ENCODE measurements at places on chromosomes 4 and X.

- H3K4me3 ChIP-seq, result no peak overlapping the region
- no peaks in the 10 kb centered on the region for H3K4me1 ChIP-seq
- no peak for DNase-seq
- peaks cover 6% of the 10 kb centered on the region for H3K27me3 ChIP-seq
- H3K36me3 ChIP-seq, result no peaks in the 10 kb centered on the region
Observed at GRCh38 chrX:109600237-109600651, 24.7 kb downstream of the KCNE5 start.

DNA sequence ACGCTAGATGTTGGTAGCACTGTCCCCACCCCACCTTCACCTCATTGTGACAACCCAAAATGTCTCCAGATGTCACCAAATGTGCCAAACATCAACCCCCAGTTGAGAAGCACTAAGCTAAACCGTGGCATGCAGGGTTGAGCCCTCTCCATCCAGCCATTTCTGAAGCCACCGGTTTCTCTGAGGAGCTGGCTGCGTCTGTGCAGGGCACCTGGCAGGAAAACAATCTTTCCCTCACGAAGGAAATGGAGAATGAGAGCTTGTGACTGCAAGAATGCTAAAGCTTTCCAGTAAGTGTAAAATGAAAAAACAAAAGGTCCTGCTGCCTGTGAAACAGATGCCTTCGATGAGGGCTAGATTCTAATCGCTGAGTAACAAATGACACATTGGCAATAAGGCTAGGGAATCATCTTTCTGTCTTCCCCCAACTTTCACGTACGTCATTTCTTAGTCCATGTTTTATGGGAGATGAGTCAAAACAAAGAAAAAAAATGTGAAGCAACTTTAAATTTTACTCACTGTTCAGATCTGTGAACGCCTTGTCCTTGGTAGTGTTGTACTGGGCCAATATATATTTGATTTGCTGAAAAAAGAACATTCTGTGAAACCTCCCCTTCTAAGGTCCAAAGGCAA is 59.9 kb downstream of the PROM1 start:
- H3K4me3 ChIP-seq, result no peak overlapping the region
- no peaks in the 10 kb centered on the region for H3K27me3 ChIP-seq
- no peak overlapping the region for H3K27ac ChIP-seq
- no peaks in the 10 kb centered on the region for H3K36me3 ChIP-seq
- DNase-seq, result no peak

- no peak for DNase-seq
- no peaks in the 10 kb centered on the region for H3K36me3 ChIP-seq
- no peak overlapping the region for H3K27ac ChIP-seq
- H3K4me3 ChIP-seq, result no peak overlapping the region
- peaks cover 2% of the 10 kb centered on the region for H3K4me1 ChIP-seq
Observed at GRCh38 chr4:81490403-81491160, 18.9 kb upstream of the RASGEF1B start.

DNA sequence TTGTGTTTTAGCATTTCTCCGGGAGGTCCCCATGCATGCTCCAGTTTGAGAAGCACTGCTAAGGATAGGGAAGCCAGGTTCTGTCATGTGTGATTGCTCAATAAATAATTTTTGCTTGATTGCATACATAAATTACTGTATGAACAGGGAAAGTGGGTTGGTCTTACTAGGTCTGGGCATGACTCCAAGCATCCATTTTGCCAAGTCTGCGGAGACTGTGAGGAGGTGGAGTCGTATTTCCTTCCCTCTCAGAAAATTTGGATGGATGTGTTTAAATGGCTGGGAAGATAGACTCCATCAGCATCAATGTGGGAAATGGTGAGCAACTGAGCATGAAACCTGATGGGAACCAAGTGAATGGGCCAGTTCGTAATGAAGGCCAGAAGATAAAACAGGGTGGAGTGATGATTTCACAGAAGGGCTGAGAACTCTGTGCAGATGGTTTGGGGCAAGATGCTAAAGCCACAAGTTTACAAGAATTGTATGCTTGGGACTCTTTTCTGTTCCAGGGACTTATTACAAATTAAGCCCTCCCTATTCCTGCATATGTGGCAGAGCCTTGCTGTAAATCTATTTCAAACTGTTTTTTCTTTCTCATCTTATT is 84.1 kb downstream of the NHS start:
- no peak overlapping the region for H3K27ac ChIP-seq
- peak; percentile 12 for DNase-seq
- H3K4me3 ChIP-seq, result no peak overlapping the region
- H3K27me3 ChIP-seq, result no peaks in the 10 kb centered on the region

- H3K27me3 ChIP-seq, result no peaks in the 10 kb centered on the region
- no peaks in the 10 kb centered on the region for H3K36me3 ChIP-seq
- no peak for DNase-seq
Observed at GRCh38 chr4:89101256-89102161, 9.8 kb upstream of the TIGD2 start.

DNA sequence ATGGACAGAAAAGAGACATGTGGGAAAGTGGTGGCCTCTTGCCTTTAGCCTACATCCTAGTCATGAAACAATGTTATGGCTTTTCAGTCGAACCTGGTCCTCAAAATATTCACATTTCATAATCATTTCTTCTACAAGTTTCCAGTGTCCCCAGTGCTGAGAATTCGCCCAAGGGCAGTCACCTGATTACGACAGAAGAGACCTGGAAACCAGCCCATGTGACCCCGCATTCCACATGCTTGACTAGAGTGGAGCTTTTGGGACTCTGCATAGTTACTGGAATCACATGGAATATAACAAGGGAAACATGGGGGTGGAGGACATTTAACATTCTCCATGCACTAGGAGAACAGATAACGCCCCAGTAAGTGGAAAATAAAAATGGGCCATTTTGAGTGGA is 100.1 kb downstream of the PPARGC1A start:
- H3K27me3 ChIP-seq, result no peaks in the 10 kb centered on the region
- no peaks in the 10 kb centered on the region for H3K4me1 ChIP-seq
- no peak overlapping the region for H3K4me3 ChIP-seq
- DNase-seq, result no peak

GRCh38 chr4:150859453-150859852 is 155.6 kb downstream of the LRBA start:
- H3K27me3 ChIP-seq, result no peaks in the 10 kb centered on the region
- no peak overlapping the region for H3K4me3 ChIP-seq
- no peaks in the 10 kb centered on the region for H3K4me1 ChIP-seq
- H3K36me3 ChIP-seq, result no peaks in the 10 kb centered on the region
- no peak overlapping the region for H3K27ac ChIP-seq
- no peak for DNase-seq

DNA sequence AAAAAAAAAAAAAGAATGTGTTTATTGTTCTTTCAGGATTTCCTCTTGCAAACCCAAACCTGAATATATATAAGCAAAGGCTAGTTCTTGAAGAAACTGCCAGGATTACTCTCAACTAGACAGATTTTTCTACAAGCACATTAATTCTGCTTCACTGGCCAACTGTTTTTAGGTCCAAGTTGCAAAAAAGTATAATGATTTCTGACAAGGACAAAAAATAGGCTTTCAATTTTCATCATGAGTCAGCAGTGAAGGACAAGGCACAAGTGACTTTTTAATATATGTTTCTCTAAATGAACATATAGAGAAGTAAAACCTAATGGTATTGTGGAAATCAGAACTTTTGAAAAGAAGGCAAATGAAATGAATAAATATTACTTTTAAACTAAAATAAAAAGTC is 73.7 kb downstream of the ELOVL6 start:
- H3K36me3 ChIP-seq, result no peaks in the 10 kb centered on the region
- DNase-seq, result no peak
- H3K4me3 ChIP-seq, result no peak overlapping the region
- H3K27me3 ChIP-seq, result no peaks in the 10 kb centered on the region
- no peaks in the 10 kb centered on the region for H3K4me1 ChIP-seq

DNA sequence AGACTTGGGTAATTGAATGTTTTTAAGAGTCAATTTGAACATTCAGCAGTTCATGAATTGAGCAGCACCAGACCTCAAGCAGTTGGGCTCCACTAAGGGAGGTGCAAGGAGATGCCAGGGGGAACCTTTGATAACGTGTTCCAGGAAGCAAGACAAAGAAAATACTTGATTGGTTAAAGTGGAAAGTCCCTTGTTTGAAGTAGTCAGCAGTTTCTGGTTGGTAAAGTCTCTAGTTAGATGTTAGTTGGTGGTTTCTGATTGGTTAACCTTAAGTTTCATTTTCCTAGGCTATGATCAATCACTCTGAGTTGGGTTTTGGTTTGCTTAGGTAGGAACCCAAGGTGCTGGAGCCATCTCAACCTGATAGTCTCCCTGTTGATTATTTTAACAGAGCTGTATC is 4.0 kb downstream of the HERC6 start:
- no peak overlapping the region for H3K4me3 ChIP-seq
- DNase-seq, result no peak
- no peaks in the 10 kb centered on the region for H3K36me3 ChIP-seq
- peak overlapping the region; percentile 25 for H3K27ac ChIP-seq
- H3K27me3 ChIP-seq, result peaks cover 5% of the 10 kb centered on the region
